ENCODE measurements at places on chromosomes 1 and 21. TPM values are rescaled to one million over a fixed set of nuclear protein-coding genes. Genes with fewer than 3 reads are reported as not detected.

- no peak overlapping the region for H3K27ac ChIP-seq
- no peaks in the 10 kb centered on the region for H3K27me3 ChIP-seq
- H3K4me3 ChIP-seq = no peak overlapping the region
These were observed 3.7 kb upstream of the FNDC7 start for GRCh38 chr1:108708691-108709660.

GRCh38 chr21:25561668-25562641, 45.3 kb downstream of the MRPL39 start:
- no peaks in the 10 kb centered on the region for H3K4me1 ChIP-seq
- peak overlapping the region; percentile 31 for H3K27ac ChIP-seq
- no peaks in the 10 kb centered on the region for H3K36me3 ChIP-seq
- H3K4me3 ChIP-seq = peak overlapping the region; percentile 41

DNA sequence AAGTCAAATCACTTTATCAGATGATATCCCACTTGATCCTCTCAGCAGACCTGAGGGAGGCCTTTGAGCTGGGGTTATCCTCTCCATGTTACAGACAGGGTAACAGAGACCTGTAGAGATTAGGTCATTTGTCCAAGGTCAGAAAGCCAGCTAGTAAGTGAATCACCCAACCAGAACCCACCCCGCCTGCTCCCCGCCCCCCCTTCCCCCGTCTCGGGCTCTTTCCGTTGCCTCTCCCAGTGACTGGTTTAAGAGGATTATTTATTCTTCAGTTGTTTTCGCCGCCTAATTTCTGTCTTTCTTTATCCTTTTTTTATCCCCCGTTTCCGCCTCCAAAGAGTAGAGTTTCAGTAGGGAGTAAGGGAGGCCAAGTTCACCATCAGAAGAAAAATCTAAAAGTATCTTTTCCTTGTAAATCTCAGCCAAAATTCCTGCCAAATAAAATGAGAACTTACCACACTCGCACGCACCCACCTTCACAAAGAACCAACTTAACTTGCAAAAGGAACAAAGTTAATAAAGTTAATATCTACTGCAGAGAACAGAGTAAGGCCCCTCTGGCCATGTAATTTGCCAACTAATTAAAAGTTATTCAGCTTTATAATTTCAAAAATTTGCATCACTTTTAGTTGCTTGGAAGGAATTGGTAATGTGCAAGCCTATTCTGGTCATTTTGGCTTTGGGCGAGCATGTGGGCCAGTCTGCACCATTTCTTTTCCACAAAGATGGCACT, 76.8 kb upstream of the TRABD2B start:
- H3K4me3 ChIP-seq = no peak overlapping the region
- H3K36me3 ChIP-seq = no peaks in the 10 kb centered on the region
- H3K4me1 ChIP-seq = no peaks in the 10 kb centered on the region
- H3K27me3 ChIP-seq = no peaks in the 10 kb centered on the region
- no peak for DNase-seq

GRCh38 chr1:182388392-182389134, 3.0 kb downstream of the GLUL start:
- H3K4me3 ChIP-seq = peak overlapping the region; percentile 95
- peaks cover 21% of the 10 kb centered on the region for H3K4me1 ChIP-seq
- H3K27me3 ChIP-seq = no peaks in the 10 kb centered on the region
- H3K36me3 ChIP-seq = no peaks in the 10 kb centered on the region

- no peaks in the 10 kb centered on the region for H3K4me1 ChIP-seq
- no peaks in the 10 kb centered on the region for H3K36me3 ChIP-seq
- no peak for DNase-seq
- H3K27me3 ChIP-seq = no peaks in the 10 kb centered on the region
These were observed 31.5 kb upstream of the TNR start for GRCh38 chr1:175774921-175775320.

GRCh38 chr1:7536891-7537591, 234.1 kb upstream of the VAMP3 start:
- H3K27me3 ChIP-seq = no peaks in the 10 kb centered on the region
- no peaks in the 10 kb centered on the region for H3K4me1 ChIP-seq
- no peak overlapping the region for H3K4me3 ChIP-seq
- no peaks in the 10 kb centered on the region for H3K36me3 ChIP-seq
- DNase-seq = no peak
- H3K27ac ChIP-seq = no peak overlapping the region

DNA sequence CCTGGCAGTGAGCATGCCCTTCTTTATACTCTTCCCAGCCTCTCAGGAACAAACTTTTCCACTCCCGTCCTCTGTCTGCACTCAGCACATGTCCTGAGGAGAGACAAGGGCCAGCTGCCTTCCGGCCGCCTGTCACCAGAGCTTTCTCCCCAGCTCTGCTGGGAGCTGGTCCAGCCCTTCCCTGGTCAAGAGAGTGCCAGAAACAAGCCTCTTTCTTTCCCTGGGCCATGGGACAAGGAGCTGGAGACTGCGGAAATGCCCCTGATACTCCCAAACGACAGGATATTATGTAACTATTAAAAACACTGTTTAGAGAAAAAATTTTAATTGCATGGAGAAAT, 10.4 kb downstream of the LAMB3 start:
- H3K27ac ChIP-seq = peak overlapping the region; percentile 81
- no peak overlapping the region for H3K4me3 ChIP-seq
- no peaks in the 10 kb centered on the region for H3K27me3 ChIP-seq
- H3K4me1 ChIP-seq = peaks cover 43% of the 10 kb centered on the region
- H3K36me3 ChIP-seq = no peaks in the 10 kb centered on the region

GRCh38 chr1:95012389-95012788, 60.4 kb downstream of the ALG14 start:
- no peaks in the 10 kb centered on the region for H3K27me3 ChIP-seq
- no peak overlapping the region for H3K27ac ChIP-seq
- H3K4me1 ChIP-seq = peaks cover 29% of the 10 kb centered on the region
- DNase-seq = no peak
- H3K36me3 ChIP-seq = no peaks in the 10 kb centered on the region
- no peak overlapping the region for H3K4me3 ChIP-seq

DNA sequence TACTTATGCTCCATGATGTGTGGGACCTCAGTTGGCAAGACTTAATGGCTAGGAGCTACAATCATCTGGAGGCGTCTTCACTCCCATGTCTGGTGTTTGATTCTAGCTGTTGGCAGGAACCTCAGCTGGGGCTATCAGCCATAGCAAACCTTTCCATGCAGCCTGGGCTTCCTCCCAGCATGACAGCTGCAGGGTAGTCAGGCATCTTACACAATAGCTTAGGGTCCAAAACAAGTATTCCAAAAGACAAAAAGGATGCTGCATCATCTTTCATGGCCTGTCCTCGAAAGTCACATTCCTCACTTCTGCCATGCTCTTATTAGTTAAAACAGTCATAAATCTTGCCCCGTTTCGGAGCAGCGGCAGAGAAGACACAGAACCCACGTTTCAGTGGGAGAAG, 90.9 kb downstream of the LRRC8C start:
- H3K27me3 ChIP-seq = no peaks in the 10 kb centered on the region
- H3K36me3 ChIP-seq = no peaks in the 10 kb centered on the region
- H3K4me1 ChIP-seq = peaks cover 9% of the 10 kb centered on the region
- no peak for DNase-seq
- no peak overlapping the region for H3K4me3 ChIP-seq

GRCh38 chr21:33377221-33377920, 25.8 kb upstream of the IFNGR2 start:
- peaks cover 11% of the 10 kb centered on the region for H3K4me1 ChIP-seq
- no peak overlapping the region for H3K4me3 ChIP-seq
- no peaks in the 10 kb centered on the region for H3K36me3 ChIP-seq
- no peak overlapping the region for H3K27ac ChIP-seq
- H3K27me3 ChIP-seq = peaks cover 3% of the 10 kb centered on the region

DNA sequence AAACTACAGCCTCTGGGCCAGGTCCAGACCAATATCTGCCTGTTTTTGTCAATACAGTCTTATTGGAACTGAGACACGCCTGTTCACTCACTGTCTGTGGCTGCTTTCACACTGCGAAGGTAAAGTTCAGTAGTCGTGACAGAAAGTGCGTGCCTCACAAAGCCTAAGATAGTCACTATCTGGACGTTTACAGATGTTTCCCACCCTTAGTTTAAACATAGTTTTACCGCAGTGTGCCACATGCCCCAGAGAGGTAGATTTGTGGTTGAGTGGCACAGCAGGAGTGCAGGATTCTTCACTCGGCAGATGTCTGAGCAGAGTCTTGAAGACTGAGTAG, 61.9 kb downstream of the NFASC start:
- DNase-seq = no peak
- no peaks in the 10 kb centered on the region for H3K27me3 ChIP-seq
- H3K4me3 ChIP-seq = no peak overlapping the region
- no peak overlapping the region for H3K27ac ChIP-seq

DNA sequence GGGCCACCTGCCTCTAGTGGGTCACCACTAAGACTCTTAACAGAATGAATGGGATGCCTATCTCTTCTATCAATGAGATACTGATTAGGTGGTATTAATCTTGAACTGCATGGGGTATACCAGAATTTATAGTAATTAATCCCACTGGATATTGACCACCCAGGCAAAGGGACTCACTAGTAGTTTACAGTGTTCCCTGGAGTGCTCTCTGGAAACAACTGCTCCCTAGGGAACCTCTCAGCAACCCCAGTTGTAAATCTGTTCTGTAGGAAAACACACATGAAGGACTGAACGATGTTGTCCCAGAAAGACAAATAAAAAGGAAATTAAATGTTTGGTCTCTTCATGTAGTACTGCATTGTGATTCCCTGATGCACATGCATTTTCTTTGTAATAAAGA, 430.5 kb downstream of the HLX start:
- H3K36me3 ChIP-seq = no peaks in the 10 kb centered on the region
- H3K4me3 ChIP-seq = no peak overlapping the region
- H3K4me1 ChIP-seq = no peaks in the 10 kb centered on the region
- H3K27me3 ChIP-seq = no peaks in the 10 kb centered on the region

- no peaks in the 10 kb centered on the region for H3K4me1 ChIP-seq
- H3K36me3 ChIP-seq = no peaks in the 10 kb centered on the region
- peak; percentile 93 for DNase-seq
These were observed 78.6 kb downstream of the HHAT start for GRCh38 chr1:210407207-210407886.

The NTNG1 gene
- 0.35 TPM for total RNA-seq

The NR5A2 gene
- total RNA-seq = 87.2 TPM
